Substantia nigra (tissue), 51 donors: ENCODE measurements at places on chromosomes 7 and 10.

- DNase-seq: no peak
Measured at GRCh38 chr7:37977243-37977642, 56.8 kb downstream of the EPDR1 start.

- DNase-seq: no peak
Measured at GRCh38 chr10:76548716-76549115, 1088.9 kb downstream of the KCNMA1 start.

GRCh38 chr7:105277341-105277740, 111.4 kb downstream of the SRPK2 start:
- DNase-seq: no peak

DNA sequence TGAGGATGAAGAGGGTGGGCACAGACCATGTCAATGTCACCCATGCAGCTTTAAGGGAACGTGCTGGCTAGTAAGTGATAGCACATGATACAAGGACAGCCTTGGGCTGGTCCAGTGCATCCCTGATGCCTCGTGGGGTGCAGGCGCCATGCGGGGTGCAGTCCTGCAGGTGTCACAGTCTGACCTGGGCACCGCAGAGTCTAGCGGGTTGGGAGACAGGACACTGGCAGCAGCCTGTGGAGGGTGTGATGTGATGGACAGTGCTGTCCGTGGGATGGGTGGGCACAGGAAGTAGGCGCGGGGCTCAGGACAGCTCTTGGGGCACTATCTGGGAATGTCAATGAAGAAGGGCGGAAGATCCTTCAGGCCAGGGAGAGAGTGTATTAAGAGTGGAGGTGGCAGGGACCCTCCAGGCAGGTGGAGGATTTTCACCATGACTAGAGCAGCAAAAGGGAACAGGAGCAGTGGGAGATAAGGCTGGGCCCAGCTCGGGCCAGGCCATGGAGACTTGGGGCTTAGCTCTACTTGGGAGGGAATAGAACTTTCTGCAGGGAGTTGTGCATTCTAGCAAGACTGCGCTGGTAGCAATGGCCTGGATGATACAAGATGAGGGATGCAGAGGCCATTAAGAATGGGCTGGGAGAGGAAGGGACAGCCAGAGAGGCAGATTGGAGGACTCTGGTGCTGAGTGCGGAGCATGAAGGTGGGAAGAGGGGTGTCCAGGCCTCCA, 122.5 kb downstream of the PTPN20 start:
- no peak for DNase-seq

GRCh38 chr7:155893664-155894063, 81.4 kb upstream of the SHH start:
- no peak for DNase-seq

- no peak for DNase-seq
Measured at GRCh38 chr7:75992083-75992755, 2.2 kb downstream of the TMEM120A start.

- no peak for DNase-seq
Measured at GRCh38 chr10:131429141-131429540, 117.6 kb upstream of the TCERG1L start.

- DNase-seq: no peak
Measured at GRCh38 chr7:1818575-1819258, 148.6 kb downstream of the ELFN1 start.

DNA sequence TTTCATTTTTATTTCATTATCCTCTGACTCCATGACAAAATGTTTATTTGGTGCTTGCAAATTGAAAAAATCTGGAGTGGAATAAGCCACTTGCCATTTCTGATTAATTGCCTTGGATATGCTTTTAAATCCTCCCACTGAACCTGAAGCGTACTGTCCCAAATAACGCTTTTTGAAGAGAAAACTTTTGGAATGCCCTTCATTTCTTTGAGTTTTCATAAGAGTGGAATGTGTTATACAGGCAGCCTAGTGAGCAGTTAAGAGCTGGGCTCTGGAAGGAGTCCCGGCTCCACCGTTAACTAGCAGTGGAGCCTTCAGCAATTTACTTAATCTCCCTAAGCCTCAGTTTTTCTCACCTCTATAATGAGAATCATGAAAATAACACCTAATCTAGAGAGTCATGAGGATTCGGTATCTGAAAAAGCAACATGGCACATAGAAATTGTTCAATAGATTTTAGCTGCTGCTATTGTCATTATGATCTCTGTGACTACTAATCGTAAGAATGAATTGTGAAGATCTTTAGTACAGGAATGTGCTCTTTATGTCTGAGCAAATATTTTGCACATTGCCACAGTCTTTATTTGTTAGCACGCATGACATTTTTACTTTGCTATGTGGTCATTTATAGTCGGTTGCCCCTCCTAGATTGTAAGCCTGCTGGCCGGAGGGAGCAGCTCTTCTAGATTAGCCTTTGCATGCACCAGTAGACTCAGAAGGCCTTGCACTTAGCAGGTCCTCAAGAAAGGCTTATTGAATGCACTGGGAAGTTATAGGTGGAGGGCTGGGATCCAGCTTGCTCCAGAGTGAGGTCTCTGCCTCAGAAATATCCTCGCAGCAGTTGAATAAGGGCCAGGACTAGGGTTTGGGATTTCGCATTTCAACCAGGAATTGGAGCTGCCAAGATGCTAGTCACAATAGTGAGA, 59.4 kb downstream of the PLCE1 start:
- DNase-seq: no peak
